Fibroblast of the aortic adventitia (primary cell): ENCODE measurements at places on chromosomes 1 and 21. TPM values are rescaled to one million over a fixed set of nuclear protein-coding genes. Genes with fewer than 3 reads are reported as not detected.

DNA sequence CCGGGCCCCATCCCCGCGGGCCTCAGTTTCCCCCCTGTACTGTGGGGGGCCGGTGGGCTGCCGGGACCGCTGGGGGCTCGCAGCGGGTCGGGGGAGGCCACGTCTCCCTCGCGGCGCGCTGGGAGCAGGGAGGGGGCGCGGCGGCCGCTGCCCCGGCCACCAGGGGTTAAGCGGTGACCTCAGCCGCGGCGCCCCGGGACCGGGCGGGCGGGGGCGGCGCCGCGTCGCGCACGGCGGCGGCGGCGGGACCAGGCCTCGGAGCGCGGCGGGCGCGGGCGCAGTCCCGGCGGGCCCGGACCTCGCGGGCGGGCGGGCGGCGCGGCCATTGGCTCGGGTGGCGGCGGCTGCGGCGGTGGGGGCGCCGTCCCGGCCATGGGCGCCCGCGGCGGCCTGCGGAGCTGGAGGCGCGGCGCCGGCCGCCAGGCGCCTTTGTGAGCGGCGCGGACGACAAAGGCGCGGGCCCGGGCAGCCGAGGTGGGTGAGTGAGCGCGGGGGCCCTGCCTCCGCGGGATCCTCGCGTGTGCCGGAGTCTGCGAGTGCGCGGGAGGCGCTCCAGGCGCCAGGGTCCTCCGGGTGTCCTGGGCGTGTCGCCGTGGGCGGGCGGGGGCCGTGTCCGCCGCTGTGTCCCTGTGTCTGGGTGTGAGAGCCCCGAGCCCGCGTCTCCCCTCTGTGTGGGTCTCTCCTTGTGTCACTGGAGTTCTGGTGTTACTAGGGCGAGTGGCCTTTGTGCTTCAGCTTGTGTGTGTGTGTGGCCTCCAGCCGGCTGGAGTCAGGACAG, at the start of gene ARHGEF10L:
Gene ARHGEF10L, plus strand, starts transcription at position 222 of the 778 bp plus-strand sequence. CDS start 40,898 bp downstream, outside the sequence.
- no peak for DNase-seq

- DNase-seq, result no peak
These were observed 59.5 kb upstream of the ADARB1 start for GRCh38 chr21:45014747-45015468.

Gene ZFP69B
- total RNA-seq, result 6.1 and 8.5 TPM in 2 replicates

GRCh38 chr1:35864813-35865212, 18.2 kb upstream of the AGO1 start:
- no peak for DNase-seq

Gene CAPN9
- total RNA-seq, result not detected in 2 replicates

DNA sequence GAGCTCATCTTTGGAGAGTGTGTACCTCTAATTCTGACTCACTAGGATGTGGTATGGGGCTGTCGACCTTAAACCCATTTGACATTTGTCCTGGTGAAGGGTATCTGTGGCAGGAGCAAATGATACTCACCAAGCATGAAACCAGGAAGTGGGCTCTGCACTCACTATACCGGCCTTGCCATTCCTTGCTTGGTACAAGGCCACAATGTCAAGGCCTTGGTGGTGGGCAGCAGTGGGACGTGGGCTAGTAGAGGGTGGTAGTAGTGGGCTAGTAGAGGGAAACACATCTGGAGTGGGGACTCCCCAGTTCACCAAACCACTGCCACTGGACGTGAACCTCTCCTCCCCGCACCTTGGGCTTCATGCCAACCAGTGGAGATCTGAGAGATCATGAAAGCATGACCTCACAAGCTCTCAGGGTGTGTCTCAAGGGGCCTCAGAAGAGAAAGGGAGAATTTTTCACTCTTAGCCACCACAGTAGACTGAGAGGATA, 11.5 kb downstream of the TNFSF4 start:
- no peak for DNase-seq

Gene TNFAIP8L2
- not detected in 2 replicates for total RNA-seq

Gene C1orf141
- total RNA-seq, result 0.65 TPM in 1 of 2 replicates, not detected in the other

Gene LRRC38
- total RNA-seq, result not detected in 2 replicates

Gene C8B
- total RNA-seq, result not detected in 2 replicates

GRCh38 chr21:45064091-45064490, 10.3 kb upstream of the ADARB1 start:
- no peak for DNase-seq

DNA sequence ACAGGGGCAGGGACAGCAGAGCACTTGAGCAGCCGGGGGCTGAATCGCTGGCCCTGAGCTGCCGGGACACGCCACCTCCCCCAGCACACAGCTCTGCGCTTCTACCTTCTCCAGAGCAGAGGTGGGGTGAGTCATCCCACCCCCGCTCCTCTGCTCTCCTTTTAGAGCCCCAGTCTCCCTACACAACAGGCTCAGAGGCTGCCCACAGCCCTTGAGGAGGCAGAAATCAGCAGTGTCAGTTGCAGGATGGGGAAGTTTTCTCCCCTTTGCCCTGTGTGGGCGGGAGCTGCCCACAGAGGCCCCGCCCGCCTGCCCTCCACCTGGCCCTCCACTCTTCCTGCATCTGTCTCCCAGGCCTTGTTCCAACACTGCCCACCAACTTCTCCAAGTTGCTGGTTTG, 94.6 kb downstream of the STUM start:
- no peak for DNase-seq

DNA sequence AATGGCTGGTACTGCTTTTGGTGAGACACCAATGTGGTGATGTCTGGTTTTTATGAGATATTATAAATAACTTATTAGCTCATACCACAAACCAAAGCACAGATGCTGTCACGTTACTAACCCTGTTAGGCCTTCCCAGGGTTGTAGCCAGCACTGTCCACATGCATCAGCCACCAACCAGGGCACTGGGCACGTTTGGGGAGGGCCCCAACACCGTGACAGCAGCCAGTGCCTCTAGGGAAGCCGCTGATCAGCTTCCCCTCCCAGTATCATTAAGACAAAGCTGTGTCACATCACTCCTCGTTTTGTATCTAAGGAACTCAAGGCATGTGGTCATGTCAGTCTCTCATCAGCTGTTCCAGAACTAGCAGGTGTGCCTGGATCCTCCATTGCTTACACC, 13.9 kb downstream of the URB1 start:
- no peak for DNase-seq

DNA sequence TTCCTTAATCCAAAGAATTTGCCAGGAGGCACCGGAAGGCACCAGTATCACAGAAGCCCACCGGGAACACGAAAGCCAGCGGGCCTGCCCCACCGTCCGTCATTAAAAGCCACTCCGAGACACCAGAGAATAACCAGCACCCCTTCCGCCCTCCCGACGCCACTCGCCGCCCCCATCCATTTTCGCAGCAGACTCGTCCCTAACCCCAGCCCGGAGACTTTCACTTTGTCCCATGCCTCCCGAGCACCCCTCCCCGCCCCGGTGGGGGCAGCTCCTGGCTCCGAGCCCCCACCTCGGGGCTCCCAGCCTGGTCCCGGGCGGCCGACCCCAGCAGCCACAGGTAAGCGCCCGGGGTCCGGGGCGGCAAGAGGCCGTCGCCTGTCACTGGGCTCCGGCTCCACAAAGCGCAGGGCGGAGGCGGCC, 105.4 kb downstream of the SLC45A1 start:
- no peak for DNase-seq

Gene RHCE
- total RNA-seq, result 0.27 and 0.33 TPM in 2 replicates

DNA sequence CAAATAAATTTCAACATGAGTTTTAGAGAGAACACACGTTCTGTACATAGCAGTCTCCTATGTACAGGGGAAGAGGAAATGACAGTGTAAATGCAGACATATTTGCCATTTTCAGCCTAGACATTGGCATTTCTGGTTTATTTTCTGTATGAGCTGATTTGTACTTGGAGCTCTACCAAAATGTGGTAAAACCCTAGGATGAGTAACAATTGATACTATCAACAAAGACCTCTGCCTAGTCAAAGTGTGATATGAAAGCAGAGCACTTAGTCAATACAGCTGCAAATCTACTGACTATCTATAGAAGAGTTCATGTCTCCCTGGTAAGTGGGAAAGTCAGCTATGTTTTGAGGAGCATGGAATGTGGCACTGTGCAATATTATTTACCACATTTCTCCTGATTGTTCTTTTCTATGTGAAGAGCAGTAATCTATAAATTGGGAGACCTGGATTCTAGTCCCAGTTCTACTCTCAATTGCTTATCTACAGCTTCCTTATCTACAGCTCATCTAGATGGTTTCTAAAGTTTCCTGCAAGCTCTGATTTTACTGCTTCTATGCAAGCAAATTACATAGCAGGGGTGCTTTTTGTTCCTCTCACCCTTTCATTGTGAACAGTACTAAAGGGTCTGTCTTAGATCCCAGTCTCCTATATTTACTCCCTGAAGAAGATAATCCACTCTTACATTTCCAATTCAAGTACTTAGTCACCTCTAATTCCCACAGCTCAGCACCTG, 334.2 kb downstream of the NTNG1 start:
- DNase-seq, result no peak

- no peak for DNase-seq
These were observed 204.9 kb upstream of the CACYBP start for GRCh38 chr1:174794861-174795260.

GRCh38 chr21:44454747-44455523, at the start of gene LRRC3:
LRRC3 (plus strand) TSS chr21:44455510; CDS start chr21:44456645, 1,135 bp downstream.
- peak; percentile 56 for DNase-seq

DNA sequence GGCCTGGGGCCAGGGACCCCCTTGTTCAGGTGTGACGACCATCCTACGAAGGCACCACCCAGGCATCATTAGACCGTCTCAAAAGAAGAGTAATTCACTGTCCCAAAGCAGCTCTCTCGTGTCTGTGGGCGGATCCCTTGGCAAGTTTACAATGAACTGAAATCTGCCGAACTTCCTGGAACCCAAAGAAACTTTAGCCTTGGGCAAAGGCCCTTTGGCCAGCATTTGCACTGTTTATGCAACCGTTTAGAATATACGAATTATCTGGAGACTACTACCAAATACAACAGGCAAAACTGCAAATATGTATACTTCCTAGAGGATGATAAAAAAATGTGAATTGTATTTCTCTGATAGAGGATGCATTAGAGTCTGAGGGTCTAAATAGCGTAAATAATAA, 1.4 kb upstream of the SOD1 start:
- DNase-seq, result no peak

Gene CYP4Z1
- total RNA-seq, result not detected in 2 replicates

GRCh38 chr21:34811368-34811767, 142.6 kb downstream of the CLIC6 start:
- DNase-seq, result no peak

- peak; percentile 77 for DNase-seq
These were observed 3.4 kb upstream of the NVL start for GRCh38 chr1:224333309-224333926.

- DNase-seq, result no peak
These were observed 142.1 kb upstream of the COL11A1 start for GRCh38 chr1:103250441-103250861.

GRCh38 chr1:227938276-227938675, 9.5 kb downstream of the WNT9A start:
- DNase-seq, result no peak

- no peak for DNase-seq
These were observed 19.2 kb upstream of the TBX15 start for GRCh38 chr1:119007339-119007669.

Gene RNF187
- 39.8 and 78.7 TPM in 2 replicates for total RNA-seq

Gene CNR2
- total RNA-seq, result under 0.01 TPM in 1 of 2 replicates, not detected in the other

Gene RAB3B
- 3.6 and 63.4 TPM in 2 replicates for total RNA-seq

DNA sequence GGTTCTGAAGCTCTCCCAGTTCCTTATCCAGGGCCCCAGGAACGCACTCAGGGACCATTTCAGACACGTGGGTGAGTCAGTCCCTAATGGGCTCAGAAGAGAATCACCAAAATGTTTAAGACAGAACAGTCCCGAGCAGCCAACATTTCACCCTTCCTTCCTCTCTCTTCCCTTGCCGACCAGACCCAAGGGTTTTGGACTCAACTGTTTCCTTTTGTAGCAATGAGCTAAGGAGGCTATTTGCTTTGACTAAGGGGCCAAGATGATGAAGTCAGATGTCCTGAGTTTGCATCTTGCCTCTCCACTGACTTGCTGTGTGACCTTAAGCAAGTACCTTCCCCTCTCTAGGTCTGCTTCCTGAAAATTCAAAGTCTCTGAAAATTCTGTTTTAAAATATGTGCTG, 472.3 kb upstream of the VAMP3 start:
- peak; percentile 71 for DNase-seq

GRCh38 chr1:230083053-230083452, 16.0 kb downstream of the GALNT2 start:
- DNase-seq, result no peak

DNA sequence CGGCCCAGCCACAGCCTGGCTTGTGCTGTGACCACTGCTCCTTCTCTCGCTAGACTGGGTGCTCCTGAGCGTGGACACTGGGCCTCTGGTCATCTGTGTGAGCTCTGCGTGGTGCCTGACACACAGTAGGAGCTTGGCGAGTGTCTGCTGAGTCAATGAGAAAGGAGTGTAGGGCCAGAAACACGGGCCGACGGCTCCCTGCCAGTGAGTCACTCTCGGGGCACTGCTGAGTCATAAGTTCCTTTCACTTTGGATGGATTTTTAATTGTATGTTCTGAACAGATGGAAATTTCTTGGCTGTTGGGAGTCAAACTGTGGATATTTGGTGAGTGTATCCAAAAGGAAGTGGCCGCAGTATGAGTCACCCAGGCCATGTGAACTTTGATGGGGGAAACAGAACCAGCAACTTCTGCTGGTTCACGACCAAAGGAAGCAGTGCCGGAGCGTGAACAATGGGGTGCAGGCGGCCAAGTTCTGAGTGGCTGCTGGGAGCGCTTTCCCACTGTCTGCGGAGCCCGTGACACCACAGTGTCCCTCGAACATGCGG, 41.0 kb upstream of the COL18A1 start:
- DNase-seq, result peak; percentile 99

GRCh38 chr21:33789697-33790096, 125.9 kb downstream of the ATP5PO start:
- peak; percentile 67 for DNase-seq

Gene HIPK1
- 17.2 and 38.2 TPM in 2 replicates for total RNA-seq

DNA sequence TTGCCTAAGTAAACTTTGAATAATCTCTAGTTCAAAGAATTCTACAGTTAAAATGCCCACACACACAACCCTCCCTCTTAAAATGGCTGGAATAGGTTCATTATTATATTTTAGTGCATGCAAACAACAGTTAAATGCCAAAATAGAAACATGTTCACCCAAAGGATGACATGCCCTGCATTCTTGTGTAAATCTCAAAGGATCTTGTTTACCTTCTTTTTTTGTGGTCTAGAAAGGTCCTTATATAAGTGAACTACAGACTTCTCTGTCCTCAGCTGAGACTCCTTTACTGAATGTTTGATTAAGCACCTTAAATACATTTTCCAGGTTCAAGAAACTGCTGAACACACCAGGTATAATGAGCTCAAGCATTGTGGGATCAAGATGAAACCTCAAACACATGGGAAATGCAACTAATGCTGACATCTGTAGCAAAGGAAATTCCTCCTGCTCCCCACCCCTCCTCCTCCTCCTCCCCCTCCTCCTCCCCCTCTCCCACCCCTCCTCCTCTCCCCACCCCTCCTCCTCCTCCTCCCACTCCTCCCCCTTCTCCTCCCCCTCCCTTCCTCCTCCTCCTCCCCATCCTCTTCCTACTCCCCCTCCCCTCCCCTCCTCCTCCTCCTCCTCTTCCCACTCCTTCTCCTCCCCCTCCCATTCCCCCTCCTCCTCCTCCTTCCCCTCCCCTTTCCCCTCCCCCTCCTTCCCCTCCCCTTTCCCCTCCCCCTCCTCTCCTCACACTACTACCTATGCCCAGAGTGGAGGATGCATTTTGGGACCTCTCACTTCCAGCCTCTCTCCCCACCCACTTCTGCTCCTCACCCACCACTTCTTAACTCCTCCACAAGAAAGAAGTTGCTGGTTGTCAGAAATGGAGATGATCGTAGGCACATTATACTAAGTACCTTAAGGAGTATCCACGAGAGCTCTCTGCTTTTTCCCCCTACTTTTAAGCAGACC, 233.9 kb downstream of the MRPL39 start:
- DNase-seq, result no peak
